Substantia nigra (tissue), 51 donors: ENCODE measurements at places on chromosomes 1 and 21.

- DNase-seq: no peak
These were observed 5.5 kb downstream of the MORC3 start for GRCh38 chr21:36325373-36326010.

DNA sequence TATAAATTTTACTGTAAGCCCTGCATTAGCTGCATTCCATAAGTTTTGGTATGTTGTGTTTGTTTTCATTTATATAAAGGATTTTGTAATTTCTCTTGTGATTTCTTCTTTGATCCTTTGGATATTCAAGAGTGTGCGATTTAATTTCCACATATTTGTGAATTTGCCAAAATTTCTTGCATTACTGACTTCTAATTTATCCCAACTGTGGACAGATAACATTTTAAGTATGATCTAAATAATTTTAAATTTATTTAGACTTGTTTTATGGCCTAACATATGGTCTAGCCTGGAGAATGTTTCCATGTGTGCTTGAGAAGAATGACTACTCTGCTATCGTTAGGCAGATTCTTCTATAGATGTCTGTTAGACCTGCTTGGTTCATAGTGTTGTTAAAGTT is 23.2 kb downstream of the RPE65 start:
- DNase-seq: no peak

GRCh38 chr1:174982971-174983689 is 16.6 kb upstream of the CACYBP start:
- no peak for DNase-seq

DNA sequence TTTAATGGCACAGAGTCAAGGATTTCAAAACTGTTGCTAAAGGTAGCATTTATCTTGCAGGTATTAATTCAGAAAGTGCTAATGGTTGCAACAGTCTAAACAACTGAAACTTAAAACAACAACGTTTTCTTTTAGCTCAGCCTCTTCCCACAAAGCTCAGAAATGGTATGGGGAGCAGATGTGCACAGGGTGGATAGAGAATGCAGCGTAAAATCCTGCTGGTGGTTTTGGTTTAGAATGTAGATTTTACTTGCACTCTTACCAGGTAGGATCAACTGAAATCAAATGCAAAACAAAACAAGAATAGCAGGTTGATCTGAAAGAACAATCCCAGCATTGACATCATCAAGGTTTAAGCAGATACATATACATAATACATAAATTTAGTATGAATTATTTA is 3.8 kb upstream of the LRRC8C start:
- no peak for DNase-seq

DNA sequence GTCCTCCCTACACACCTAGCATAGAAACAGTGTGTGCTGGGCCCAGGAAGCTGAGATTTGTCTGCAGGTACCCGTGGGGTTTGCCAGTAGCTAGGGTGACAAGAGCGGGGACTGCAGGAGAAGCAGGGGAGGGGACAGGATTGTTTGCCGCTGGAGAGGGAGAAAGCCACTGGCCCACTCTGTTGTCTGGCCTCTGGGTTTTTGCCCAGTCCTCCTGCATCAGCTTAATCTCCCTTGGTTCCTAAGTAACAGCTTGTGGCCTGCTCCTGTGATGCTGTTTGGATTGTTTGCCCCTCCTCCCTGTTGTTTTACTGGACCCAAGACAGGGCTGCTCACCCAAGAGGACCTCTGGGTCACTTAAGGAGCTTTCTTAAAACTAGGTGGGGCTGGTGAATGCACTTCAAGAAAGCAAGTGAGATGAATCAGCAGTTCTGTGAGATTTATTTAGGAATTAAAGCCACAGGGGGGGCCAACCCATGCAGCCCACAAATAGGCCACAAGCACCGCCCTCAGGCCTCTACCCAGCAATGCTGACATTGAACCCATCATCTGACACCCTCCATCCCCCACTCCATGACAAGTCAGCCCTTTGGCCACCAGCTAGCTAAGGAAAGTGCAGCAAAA is 142.8 kb downstream of the ZZZ3 start:
- peak; percentile 24 for DNase-seq

- DNase-seq: no peak
These were observed 16.6 kb upstream of the ZNF678 start for GRCh38 chr1:227546598-227547309.

DNA sequence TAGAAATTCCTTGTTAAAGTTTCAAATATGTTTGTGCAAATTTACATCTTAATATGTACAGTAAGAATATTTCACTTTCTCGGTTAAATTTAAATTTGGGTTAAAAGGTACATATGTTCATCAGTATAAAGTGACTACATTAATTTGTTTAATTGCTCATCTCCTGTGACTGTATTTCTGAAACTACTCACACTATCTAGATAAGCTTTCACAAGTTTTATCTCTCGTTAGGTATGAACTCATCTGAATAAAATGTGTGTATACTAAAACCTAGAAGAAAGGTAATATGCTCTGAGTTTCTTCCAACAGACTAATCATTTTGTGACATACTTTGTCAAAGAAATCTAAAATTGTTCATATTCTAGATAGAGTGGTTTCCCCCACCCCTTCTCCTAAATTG is 150.7 kb downstream of the PATJ start:
- no peak for DNase-seq

DNA sequence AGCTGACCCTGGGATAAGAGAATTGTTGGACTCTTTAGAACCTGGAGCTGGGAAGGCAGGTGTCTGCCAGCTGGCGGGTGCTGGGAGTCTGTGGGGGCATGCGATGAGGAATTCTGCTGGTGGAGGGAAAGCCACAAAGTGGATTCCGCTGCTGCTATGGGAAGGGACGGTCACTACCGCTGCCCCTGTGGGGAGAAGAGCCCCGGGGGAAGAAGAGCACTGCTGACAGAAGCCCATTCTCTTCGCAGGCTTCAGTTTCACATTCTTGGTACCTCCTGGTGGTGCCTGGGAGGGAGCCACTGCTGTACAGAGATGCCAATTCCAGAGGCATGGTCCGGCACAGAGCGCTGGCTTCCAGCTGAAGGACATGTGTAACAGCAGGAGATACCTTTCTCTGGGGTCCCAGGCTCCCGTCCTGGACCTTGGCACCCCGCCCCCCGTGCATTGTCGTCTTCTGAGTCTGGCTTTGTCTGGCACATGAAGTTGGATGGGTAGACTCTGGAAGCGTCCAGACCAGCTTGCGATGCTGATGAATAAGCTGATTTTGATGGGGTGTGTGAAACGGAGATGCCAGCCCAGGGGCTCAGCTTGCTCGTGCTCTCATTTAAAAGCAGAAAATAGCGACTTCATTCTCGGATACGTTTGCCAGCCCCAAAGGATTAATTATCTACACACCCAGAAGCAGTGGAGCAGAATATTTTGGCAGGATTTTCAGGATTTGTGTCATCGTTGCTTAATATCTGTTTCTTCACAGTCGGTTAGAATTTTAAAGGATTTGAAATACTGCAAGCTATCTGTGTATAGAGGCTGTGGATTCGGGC is 13.2 kb downstream of the PDXK start:
- no peak for DNase-seq

DNA sequence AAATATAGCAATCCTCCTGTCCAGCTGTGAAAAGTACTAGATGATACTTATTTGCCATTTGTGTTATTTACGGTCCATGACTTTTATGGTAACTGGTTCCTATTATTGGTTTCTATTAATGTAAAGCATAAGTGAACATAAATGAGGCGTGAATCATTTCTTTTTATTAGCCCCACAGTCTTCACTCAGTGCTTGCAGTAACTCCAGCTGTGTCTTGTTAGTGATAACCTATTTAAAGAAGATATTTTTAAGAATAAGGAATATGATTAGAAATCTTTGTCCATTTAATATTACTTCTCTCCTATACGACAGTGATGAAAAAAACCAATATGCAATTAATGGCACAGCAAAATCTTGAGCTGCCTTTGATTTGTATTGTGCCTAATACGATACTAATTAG is 149.9 kb downstream of the SPATA17 start:
- DNase-seq: no peak

- no peak for DNase-seq
These were observed 12.6 kb downstream of the FALEC start for GRCh38 chr1:150528196-150528595.

GRCh38 chr1:172212124-172212523 is 208.4 kb upstream of the C1orf105 start:
- no peak for DNase-seq

GRCh38 chr1:240811256-240811655 is 199.3 kb upstream of the GREM2 start:
- no peak for DNase-seq

- DNase-seq: peak; percentile 2
These were observed 9.9 kb downstream of the TOR1AIP2 start for GRCh38 chr1:179867493-179868330.

DNA sequence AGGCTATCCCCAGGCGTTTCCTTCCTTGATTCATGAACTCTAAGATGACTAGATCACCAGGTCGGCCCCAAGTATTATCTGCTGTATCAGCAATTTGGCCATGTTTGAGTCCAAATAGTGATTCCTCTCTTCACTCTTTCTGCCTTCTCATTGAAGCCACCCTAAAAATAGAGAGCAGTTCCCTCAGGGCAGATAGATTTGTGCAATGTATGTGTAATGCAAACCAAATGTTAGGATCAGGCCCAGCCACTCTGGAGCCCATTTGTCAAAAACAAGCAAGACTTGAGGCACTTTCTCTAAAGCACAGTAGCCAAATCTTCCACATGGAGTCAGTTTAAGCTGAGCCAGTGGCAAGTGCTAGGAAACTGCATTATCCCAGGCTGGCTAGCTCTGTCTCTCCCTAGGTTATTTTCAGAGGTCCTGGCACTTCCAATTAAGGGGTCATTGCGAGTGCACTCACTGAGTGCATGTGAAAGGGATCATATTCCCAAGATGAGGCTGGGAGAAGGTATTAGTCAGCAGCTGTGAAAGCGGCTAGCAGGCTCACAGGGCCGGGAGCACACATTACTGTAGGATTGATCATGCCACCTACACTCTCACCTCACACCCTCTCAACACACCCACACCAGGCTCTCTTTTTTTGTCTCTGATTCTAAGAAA is 97.9 kb upstream of the RAB3GAP2 start:
- DNase-seq: no peak

GRCh38 chr1:4118746-4119515 is 218.9 kb upstream of the C1orf174 start:
- no peak for DNase-seq

DNA sequence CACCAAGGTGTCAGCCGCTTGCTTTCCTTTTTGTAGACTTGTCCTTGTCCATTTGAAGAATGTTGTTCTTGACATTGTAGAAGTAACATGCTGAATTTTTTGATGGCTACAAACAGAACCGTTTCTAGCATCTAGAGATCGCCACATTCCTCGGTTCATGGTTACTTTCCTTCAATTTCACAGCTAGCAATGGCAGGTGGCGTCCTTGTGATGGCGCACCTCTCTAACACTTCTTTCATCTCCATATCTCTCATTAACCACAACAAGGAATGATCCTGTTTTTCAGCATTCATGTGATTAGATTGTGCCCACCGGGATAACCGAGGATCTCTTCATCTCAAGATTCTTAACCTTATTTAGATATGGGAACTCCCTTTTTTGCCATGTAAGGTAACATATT is 2129.8 kb downstream of the NCAM2 start:
- DNase-seq: no peak

- no peak for DNase-seq
These were observed 26.5 kb downstream of the UTS2 start for GRCh38 chr1:7826363-7826762.
